Motor neuron (in vitro differentiated cells): ENCODE measurements at places on chromosomes 5 and 9.
A peak's percentile ranks its signal among the peaks of the same experiment; 100 is the strongest.

GRCh38 chr9:3330792-3331420 lies 194.9 kb downstream of the RFX3 start:
- ATAC-seq, result no peak

GRCh38 chr9:89956907-89957306 lies 352.1 kb downstream of the GADD45G start:
- ATAC-seq, result no peak

GRCh38 chr9:130468566-130468965 lies 23.8 kb downstream of the ASS1 start:
- ATAC-seq, result no peak

- ATAC-seq, result no peak
Measured at GRCh38 chr9:92098638-92099037, 16.6 kb downstream of the SPTLC1 start.

DNA sequence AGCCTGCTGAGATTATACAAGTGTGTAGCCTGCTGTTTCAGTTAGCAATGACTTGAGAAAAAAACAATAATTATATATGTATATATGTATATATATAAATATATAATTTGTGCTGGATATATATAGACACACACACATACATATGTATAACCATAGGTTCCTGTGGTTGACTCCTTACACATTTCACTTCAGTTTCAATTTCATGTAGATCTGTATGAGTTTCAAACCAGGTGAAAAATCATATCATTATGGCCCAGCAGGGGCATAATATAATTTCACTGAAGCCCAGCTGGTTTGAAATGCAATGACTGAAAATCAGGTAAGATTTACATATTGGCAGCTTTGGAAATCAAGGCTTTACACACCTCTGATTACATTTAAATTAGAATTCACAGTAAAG lies 690.4 kb upstream of the CDH18 start:
- ATAC-seq, result no peak

- peak; percentile 81 for ATAC-seq
Measured at GRCh38 chr5:142925795-142926194, 155.6 kb downstream of the ARHGAP26 start.

- ATAC-seq, result no peak
Measured at GRCh38 chr5:33073881-33074327, 362.8 kb downstream of the NPR3 start.
